Amniotic epithelial cell (primary cell): ENCODE measurements at places on chromosomes 7 and 10.

DNA sequence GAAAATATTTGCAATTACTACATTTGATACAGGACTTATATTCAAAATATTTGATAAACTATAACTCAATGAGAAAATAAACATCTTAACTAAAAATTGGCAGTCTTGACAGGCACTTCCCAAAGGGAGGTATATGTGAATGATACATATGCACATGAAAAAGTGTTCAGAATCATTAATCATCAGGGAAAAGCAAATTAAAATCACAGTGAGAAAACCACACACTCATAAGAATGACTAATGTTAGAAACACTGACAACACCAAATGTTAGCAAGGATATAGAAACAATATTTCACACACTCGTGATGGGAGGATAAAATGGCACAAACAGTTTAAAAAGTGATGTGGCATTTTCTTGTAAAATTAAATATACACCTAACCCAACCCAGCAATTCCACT is 4.1 kb upstream of the VPS26A start:
- no peak for DNase-seq

GRCh38 chr10:34237898-34238455 is 577.1 kb downstream of the PARD3 start:
- DNase-seq, result no peak

- no peak for DNase-seq
These were observed 9.8 kb upstream of the STEAP4 start for GRCh38 chr7:88316456-88316855.

DNA sequence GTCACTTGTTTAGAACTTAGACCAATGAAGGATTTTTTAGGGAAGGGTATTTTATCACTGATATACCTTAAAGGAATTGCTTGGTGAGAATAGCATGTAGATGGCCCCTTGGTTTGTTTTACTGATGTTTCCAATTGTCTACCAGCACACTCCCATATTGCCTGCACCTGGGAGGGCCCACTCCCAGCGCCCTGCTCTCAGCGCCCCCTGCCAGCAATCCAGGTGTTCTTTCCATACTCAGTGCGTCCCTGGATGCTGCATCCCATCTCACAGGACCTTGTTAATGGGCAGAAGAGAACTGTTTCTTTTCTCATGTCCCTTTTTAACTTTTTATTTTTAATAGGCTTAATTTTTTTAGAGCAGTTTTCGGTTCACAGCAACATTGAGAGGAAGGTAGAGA is 24.1 kb upstream of the SFRP5 start:
- DNase-seq, result no peak

- peak; percentile 51 for DNase-seq
These were observed 10.2 kb upstream of the LMOD2 start for GRCh38 chr7:123645516-123645915.

- peak; percentile 52 for DNase-seq
These were observed 44.4 kb downstream of the MCU start for GRCh38 chr10:72736176-72736827.

DNA sequence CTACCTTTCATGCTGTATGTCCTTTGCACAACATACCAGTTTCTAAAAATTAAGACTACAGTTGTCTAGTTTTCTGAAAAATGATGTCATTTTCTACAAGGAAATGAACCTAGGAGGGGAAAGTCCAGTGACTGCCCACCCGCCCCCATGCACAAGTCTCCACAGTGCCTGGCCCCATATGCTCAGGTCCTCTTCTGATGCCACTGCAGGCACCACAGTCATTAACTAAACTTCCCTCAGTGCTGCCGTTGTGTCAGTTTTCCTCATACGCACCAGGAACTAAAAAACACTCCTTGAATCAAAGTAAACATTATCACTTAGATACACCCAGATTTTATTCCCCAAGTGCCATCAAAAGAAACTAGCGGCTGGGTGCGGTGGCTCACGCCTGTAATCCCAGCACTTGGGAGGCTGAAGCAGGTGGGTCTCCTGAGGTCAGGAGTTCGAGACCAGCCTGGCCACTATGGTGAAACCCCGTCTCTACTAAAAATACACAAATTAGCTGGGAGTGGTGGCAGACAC is 6.9 kb upstream of the TNS3 start:
- no peak for DNase-seq

DNA sequence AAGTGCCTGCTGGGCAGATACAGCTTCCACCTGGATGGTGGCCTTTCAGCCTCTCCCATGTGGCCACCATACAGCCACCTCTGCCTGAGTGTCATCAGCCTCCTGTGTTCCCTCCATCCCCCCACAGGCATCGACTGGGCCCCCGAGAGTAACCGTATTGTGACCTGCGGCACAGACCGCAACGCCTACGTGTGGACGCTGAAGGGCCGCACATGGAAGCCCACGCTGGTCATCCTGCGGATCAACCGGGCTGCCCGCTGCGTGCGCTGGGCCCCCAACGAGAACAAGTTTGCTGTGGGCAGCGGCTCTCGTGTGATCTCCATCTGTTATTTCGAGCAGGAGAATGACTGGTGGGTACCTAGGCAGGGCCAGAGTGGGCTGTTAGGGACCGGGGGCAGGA is 13.4 kb downstream of the ARPC1B start:
- DNase-seq, result no peak

DNA sequence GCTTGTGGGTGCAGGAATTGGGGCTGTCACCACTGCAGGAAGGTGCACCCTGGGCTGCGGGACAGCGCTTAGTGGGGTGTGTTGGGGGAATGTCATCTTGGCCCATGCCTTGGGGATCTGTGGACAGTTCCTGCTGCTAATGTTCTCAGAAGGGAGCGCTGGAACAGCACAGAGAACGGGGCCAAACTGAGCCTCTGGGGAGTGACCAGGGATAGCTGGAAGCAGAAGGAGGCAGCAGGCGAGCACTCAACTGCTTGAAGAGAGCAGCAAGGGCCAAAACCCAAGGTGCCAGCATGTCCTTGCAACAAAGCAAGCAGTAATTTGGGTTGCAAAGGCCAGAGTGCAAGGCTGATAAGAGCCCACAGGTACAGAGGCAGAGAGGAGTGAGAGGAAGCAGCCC is 31.3 kb upstream of the WDFY4 start:
- DNase-seq, result no peak

DNA sequence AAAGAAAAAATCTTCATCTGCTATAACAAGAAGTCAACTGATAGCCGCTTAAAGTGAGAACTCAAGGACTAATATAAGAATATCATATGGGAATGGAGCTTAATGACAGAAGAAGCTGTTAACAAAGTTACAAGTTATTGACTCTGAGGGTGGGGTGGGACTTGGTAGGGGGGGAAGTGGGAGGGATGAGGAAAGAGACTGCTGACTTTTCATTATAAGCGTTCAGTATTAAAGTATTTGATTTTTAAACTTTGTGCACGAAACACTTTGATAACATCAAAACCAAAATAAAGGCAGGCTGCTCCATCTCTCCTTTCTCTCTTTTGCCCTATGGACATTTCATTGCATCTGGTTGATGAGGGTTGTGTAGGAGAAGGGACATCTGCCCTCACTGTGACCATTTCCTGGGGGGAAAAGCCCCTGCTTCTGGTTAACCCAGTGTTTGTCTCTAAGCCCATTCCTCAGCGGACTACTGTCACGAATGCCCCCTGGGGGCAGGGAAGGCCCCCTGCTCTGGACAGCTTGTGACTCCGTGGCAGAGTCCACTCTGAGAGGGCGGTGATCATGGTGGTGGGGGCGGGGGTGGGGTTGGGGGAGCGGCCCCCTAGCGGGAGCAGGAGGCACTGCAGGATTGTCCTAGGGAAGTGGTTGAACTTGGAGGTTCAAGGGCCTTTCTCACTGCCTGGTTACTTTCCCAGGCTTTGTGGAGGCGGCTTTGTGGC is 17.4 kb downstream of the SLC13A4 start:
- DNase-seq, result no peak

DNA sequence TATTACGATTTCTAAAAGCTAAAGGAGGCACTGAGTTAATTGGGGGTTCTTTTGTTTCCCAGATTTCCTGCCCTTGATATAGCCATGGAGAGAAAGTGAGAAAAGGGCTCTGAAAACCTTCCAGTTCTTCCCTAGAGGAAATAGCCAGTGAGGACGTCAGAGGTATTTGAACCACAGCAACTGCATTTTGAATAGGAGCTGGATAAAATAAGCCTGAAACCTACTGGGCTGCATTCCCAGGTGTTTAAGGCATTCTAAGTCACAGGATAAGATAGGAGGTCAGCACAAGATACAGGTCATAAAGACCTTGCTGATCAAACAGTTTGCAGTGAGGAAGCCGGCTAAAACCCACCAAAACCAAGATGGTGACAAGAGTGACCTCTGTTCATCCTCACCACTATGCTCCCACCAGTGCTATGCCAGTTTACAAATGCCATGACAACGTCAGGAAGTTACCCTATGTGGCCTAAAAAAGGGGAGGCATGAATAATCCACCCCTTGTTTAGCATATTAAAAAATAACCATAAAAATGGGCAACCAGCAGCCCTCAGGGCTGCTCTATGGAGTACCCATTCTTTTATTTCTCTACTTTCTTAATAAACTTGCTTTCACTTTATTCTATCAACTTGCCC is 85.1 kb upstream of the FRMD4A start:
- DNase-seq, result no peak

GRCh38 chr7:1485156-1485555 is 19.0 kb downstream of the INTS1 start:
- no peak for DNase-seq

DNA sequence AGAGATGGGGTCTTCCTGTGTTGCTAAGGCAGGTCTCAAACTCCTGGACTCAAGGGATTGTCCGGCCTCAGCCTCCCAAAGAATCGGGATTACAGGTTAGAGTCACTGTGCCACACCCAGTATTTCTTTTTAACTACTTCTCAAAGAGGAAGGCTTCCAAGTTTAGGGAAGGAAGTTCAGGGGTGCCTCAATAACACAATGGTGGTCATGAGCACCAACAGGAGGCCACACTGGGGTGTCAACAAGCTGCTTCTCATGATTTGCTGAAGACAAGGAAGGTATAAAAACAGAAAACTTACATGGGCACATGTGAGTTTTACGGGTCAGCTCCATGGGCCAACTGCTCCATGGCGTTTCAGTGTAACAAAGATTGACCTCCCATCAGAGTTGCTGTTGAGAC is 160.5 kb downstream of the TNS3 start:
- no peak for DNase-seq

DNA sequence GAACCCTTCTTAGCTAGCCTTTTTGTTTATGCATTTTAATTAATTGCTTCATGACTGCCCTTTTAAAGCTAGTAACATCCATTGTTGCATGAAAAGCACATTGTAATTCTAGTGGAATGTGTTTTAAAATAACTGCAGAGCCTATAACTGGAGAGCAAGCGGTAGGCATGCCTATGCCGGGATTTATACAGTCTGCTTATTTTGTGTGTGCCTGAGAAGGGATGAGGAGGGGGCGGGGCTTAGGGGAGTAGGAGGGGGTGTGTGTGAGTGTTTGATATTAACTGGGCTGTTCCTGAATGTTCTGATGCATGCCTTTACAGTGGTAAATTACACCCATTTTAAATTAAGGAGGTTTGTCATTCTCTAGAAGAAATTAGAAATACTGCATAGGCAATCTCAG is 208.1 kb downstream of the TCF7L2 start:
- no peak for DNase-seq

GRCh38 chr10:62224606-62225005 is 44.0 kb downstream of the RTKN2 start:
- peak; percentile 80 for DNase-seq

DNA sequence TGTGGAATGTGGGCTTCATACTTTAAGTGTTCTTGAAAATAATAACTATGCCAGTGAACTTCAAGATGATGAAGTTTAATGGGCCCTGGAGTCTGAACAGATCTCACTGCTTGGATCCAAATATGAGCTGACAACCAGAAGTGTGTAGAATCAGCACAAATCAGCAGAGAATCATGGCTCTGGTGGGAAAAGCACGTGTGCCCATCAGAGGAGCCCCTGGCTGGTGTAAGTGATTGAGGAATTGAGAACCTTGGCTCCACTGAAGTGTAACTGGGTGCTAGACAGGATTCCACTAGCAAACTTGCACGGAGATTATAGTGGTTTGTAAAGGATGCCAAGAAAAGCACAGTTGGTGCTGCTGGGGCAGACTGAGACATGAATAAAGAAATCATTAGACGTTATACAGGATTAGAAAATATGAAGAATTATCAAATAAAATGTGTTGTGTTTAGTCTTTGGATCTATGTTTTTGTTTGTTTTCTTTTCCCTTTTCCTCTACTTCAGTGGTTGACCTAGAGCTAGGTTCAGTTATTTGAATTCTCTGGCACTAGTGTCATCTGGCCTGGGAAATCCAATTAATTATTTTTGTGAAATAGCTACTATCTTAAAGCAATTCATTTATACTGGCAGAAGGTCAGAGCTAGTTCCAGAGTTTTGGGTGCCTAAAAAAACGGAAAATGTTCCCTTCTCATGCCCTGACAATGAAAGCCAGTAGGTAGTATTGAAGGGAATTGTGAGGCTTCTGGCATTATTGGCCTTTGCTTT is 175.7 kb upstream of the MEOX2 start:
- no peak for DNase-seq

- no peak for DNase-seq
These were observed 123.8 kb downstream of the ADRA2A start for GRCh38 chr10:111200505-111201186.

- no peak for DNase-seq
These were observed 383.1 kb downstream of the SORCS3 start for GRCh38 chr10:105024184-105024583.

GRCh38 chr10:133068111-133069032 is 19.4 kb upstream of the ADGRA1 start:
- no peak for DNase-seq

- DNase-seq, result peak; percentile 92
These were observed 108.7 kb downstream of the TCF7L2 start for GRCh38 chr10:113058523-113059370.

- DNase-seq, result no peak
These were observed 5.0 kb upstream of the CELF2 start for GRCh38 chr10:11012421-11013295.

- peak; percentile 99 for DNase-seq
These were observed 53.7 kb downstream of the SLC16A12 start for GRCh38 chr10:89481662-89482061.

GRCh38 chr7:129193892-129194291 is 5.5 kb downstream of the SMO start:
- DNase-seq, result no peak

DNA sequence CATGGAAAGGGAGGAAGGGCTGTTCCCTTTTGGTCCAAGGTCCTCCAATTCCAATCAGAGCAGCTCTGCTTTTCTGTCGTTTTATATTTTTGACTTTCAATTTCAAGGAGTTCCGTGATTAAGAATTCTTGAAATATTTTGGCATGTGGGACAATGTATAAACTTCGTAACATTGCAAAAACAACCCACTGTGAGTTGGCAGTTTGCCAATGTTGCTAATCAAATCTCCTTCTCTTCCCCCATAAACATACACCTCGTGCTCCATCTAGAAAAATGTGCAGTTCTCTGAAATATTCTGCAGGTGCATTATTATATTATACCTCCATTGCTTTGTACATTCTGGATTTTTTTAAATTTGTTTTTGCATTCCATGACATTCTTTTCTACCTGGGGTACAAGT is 49.8 kb downstream of the POU6F2 start:
- no peak for DNase-seq

GRCh38 chr7:138527746-138528223 is 67.7 kb downstream of the TRIM24 start:
- DNase-seq, result peak; percentile 92
